Epithelial cell of proximal tubule (primary cell): ENCODE measurements at places on chromosomes 6 and 20. TPM values are rescaled to one million over a fixed set of nuclear protein-coding genes. Genes with fewer than 3 reads are reported as not detected.

- no peak for DNase-seq
Measured at GRCh38 chr6:14732226-14732843, 513.5 kb upstream of the JARID2 start.

GRCh38 chr6:163607792-163608191 is 193.3 kb downstream of the QKI start:
- DNase-seq = no peak

DNA sequence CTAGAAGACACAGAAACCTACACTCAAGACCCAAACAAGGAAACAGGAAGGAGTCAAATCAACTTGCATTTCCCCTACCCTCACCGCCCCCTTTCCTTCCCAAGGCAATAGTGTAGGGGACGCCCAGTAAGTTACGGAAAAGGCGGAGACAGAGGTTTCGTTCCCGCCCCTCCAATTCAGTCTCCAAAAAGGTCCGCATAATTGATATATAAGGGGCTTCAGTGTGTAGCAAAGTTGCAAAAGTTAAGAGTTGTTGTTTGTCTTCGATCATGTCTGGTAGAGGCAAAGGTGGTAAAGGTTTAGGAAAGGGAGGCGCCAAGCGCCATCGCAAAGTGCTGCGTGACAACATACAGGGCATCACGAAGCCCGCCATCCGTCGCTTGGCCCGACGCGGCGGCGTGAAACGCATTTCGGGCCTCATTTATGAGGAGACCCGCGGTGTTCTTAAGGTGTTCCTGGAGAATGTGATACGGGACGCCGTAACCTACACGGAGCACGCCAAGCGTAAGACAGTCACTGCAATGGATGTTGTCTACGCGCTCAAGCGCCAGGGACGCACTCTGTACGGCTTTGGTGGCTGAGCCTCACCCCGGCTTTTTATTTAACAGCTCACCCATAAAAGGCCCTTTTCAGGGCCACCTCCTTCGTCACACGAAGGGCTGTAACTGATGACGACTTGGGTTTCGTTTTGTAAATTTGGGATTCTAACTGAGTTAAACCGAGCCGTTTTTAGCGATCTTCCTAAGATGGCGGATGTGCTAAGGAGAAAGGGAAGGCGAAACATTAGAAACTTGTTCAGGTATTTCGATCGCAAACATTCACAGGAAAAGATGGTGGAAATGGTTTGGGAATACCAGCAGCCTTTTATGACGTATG is 124.6 kb upstream of the BTN3A2 start:
- DNase-seq = no peak

DNA sequence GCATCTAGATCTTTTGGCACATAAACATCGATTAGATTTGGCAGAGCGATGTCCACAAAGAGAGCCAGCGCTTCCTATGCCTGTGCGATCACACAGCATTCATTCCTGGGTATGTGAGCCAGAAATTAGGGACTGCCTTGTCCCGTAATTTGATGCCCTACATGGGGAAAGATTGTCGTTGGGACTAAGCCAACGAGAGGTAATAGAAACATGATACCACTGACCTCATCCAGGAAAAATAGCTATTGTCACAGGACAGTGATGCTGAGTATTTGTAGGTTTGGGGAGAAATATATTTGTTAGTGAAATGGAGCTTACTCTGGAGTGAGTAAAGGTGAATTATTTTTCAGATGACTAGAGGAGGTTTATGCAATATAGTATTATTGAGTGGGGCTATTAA is 154.0 kb downstream of the TSHZ2 start:
- DNase-seq = no peak

DNA sequence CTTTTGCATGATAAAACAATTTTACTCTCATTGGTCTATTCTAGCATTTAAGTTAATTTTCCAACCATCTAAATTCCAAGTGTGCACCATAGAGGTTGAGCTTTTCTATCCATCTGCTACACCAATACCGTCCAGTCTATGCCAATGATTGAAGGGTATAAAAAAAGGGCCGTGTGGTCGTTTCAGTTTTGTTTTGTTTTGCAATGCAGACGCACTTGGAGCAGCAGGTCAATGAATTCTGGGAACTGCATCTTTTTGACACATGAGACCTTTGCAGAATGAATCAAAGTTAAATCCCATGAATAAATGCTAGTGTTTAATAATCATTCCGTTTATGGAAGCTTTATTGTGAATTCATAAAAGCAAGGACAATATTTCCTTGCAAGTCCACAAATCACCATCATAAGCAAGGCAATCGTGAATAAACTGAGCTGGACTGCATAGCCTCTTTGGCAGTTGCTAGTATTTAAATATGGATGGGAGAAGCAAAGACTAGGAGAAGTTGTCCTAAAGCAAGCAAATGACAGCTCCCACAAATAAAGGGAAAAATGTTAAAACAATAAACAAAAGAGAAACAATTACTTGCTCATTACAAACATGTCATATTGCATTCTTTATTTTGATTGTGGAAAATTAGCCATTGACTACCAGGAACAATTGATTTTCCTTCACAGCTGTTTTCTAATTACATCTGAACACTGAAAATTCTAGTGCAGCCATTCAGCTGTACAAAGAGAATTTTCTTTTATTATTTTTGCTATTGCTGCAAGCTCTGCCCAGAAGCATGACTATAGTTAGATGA is 649.7 kb upstream of the GJE1 start:
- no peak for DNase-seq

GRCh38 chr20:35001596-35002362 is 46.1 kb downstream of the MYH7B start:
- DNase-seq = no peak

The PDE10A gene
- total RNA-seq = 6.9 TPM in 2 replicates

DNA sequence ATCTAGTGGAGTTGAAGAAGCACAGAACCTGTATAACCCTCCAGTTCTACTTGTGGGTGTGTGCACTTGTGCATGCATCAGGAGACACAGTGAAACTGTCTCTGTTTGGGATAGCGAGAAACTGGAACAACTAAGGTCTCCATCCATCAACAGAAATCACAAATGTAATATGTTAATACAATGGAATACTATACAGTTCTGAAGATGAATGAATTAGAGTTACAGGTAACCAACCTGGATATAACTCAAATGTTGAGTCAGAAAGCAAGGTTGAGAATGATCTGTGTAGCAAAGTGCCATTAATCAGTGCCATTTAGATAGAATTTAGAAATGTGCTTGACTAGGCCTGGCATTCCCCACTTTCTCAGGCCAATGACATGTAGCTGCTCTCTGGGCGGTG is 4.6 kb upstream of the NSFL1C start:
- no peak for DNase-seq

GRCh38 chr20:23925789-23926525 is 46.4 kb upstream of the CST5 start:
- no peak for DNase-seq

DNA sequence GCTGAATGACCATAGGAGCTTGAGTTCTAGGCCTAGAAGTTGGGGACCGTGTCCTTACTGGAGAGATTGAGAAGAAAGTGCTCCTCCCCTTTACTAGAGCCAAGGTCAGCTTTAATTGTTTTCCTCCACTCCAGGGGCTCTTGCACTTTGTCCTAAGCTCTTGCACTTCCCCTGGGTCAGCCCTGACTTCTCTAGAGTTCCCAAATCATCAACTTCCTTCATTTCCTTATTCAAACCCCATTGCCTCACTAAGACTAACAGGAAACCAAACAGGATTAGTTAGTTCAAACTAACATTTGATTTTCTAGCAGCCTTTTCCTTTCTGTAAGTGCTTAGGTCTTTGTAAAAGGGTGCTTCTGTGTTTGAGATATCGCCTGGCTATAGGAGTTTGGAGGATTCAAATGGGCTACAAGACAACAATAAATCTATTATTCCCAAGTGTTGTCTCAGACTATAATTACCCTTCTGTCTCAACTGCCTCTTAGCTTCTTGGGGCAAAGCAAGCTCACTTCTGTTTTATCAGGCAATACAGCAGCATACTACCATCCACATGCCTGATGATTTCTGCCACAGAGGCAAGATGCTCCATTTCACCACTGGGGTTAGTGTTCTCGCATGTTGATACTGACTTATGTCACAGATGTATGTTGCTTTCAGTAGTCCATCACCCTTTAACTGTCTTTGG is 12.8 kb upstream of the DTNBP1 start:
- DNase-seq = no peak

DNA sequence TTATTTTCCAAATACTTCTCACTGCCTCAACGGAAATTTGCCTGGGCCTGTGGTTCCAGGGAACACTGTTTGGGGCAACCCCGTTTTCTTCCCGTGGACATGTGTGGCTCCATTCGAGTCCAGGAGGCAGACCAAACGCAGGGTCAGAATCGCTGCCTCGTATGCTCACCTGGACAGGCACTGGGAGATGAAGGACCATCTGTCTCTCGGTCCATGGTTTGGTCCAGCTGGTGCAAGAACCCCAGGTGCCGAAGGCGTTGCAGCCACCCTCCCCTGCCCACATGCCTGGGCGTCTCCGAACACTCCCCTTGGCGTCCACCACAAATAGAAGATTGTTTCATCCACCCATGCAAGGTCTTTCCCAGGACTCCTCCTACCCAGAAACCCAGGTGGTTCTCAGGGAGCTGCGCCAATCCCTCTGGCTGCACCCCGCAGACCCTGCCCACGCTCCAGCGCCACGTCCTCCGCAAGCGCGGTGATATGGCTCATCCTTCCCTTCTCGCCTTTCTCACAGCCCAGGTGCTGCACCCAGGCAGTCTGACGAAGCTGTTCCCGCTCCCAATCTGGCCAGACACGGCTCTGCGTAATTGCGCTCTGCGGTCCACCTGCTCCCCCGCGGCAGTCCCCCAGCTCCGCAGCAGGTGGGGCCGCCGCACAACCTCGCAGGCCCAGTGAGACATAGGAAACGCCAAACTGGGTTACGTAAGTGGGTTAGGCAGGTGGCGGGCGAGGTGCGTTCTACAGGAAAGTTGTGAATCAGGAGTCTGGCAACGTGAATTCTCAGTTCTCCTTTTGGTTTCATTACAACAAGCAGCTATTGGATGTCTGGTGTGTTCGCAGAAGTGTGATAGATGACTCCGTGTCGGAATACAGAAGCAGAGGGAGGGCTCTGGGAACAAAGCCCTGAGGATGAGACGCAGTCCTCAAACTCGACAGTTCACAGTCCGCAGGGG is 146.2 kb upstream of the ECI2 start:
- DNase-seq = peak; percentile 22

DNA sequence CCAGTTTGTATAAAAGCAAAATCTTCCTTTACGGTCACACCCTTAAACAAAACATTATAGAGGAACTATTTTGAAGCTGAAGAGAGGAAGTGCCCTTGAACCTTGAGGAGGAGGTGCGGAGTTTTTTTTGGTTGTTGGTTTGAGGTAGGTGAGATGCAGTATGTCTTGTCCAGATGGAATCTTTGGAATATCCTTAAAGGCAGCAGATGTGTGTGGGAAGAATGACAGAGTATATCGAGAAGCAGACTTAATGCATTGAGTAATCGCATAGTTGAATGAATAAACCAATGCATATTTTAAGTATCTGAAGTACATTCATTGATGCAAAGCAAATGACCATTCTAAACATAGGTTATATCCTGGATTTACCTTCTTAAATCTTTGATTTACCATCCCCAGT is 49.9 kb downstream of the AIG1 start:
- DNase-seq = no peak

The RFX6 gene
- total RNA-seq = not detected in 2 replicates

GRCh38 chr6:123636782-123637181 is at the start of gene TRDN:
Gene TRDN (minus strand): TSS chr6:123636950. CDS start chr6:123636775, 175 bp downstream.
- no peak for DNase-seq

The GPLD1 gene
- 0.51 and 0.75 TPM in 2 replicates for total RNA-seq

- no peak for DNase-seq
Measured at GRCh38 chr20:17558154-17558940, 11.5 kb upstream of the DSTN start.

DNA sequence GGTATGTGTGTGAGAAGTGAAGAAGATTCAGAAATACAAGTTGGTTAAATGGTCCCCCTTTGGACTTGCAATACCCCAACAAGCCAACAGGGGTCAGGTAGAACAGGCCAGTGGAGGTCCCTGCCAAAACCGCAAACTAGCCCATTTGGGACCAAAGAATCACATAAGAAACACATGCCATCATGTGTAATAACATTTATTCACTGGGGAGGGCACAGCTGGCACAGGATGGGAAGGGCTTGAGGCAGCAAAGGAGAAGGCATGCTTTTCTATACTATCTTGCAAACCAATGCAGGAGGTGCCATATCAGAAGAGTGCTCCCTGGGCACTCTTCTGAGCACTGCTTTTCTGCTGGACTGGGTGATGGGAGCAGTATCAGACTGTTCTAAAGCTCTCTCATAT is 116.1 kb upstream of the TRAF3IP2 start:
- DNase-seq = no peak

The AVP gene
- not detected in 2 replicates for total RNA-seq

GRCh38 chr20:23415959-23416583 is 5.2 kb downstream of the NAPB start:
- DNase-seq = no peak

GRCh38 chr6:117955684-117956256 is 48.7 kb downstream of the SLC35F1 start:
- no peak for DNase-seq

DNA sequence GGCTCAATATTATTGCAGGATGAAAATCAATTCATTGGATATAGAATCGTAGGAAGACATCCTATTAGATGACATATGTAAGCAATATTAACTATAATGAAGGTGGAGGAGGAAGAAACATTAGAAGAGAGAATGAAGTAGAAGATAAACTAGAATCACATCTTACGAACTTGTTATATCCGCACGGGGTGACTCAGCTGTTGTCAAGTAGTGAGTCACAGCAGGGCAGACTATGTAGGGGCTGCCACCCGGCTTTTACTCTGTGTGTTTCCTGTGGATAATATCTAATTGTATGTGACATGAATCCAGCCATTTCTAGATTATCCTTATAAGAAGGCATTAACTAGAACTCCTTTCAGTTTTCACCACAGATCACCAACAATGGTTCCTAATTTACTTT is 520.2 kb downstream of the DOK5 start:
- DNase-seq = no peak
